ENCODE measurements at places on chromosomes 16 and 17.

DNA sequence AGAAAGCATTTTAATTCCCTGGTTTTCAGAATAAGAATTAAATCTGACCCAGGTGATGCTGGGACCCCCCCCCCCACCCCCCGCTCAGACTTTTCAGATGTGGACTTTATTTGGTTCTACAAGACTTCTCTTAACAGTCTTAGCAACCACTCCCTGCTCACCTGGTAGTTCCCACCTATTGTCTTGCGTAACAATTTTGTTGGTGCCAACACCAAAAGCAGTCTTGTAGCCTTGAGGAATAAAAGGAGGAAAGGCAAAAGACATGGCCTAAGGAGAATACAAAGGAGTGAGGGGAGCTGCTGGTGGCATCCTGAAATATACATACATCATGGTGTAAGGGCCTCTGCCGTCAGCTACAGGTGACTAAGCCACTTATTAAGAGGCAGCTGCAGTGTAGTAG, 5.0 kb downstream of the TTLL6 start:
- no peak for DNase-seq

DNA sequence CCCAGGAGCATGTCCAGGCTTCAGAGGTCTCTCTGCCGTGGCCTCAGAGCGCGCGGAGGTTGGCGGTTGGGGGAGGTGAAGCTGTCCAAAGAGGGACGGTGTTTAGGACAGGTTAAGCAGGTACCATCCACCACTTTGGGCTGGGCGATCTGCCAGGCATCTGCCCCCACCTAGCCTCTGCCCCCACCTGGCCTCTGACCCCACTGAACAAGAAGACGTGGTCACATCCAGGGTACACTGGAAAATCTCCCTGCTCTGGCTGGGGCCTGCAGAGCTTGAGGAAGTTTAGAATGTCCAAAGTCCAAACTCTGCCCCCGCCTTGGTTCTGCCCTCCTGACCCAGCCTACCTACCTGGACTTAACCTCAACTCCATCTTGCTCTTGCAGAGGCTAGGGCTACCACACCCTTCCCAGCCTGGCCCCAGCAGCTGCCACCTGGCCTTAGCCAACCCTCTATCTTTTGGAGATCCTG, 1.6 kb downstream of the ITGA3 start:
- DNase-seq, result no peak

DNA sequence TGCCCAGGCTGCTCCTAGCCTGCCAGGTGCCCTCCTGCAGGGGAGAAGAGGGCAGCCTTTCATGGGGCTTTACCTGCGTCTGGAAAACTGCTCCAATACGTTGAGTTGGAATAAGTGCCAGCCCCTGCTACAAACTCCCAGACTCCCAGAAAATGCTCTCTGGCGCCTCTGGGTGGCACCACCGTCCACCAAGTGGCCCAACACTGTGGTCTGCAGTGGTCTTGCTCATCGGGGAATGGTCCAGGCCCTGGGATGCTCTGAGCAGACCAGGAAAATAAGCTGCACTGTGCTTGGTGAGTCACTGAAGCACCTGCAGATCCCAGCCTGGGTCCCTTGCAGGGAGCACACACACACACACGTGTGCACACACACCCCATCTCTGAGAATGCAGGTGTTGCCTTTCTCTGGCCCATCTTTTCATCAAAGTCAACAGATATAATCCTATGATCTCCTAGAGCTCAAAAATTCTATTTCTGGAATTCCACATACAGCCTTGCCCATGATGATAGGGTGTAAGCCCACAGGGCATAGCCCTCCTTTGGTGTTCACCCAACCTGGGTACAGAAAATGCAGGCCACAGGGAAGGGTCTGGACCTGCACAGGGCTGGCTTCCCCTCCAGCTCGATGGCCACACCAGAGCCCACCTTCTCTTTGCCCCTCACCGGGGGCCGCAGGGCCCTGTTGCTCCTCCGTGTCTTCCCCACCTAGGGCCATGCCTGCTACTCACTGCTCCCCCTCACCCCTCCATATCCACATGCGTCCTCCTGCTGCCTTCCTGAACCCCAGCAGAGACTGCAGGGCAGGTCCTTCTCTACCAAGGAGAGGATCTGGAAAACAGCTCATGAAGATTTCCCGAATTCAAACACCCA, 20.5 kb downstream of the CDIP1 start:
- DNase-seq, result no peak

DNA sequence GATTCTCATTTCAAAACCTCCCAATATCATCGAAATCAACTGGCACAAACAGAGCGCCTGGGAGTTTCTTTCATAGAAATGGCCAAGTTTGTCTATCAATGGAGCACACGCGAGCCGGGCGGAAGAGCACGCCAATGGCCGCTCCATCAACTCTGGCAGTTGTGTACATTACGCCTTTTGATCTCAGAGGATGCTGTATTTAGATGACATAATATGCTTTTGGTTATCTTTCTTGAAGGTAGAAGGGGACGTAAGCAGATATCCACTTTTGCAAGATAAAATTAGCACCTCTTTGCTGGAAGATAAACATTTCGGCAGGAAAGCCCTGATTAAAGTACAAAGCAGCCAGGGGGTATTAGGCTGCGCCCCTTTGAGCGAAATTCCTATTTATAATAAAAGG, 287.4 kb downstream of the IRF8 start:
- no peak for DNase-seq

GRCh38 chr16:50702725-50703124, 9.3 kb downstream of the NOD2 start:
- DNase-seq, result no peak

GRCh38 chr17:42055027-42055426, 4.6 kb upstream of the C17orf113 start:
- no peak for DNase-seq

DNA sequence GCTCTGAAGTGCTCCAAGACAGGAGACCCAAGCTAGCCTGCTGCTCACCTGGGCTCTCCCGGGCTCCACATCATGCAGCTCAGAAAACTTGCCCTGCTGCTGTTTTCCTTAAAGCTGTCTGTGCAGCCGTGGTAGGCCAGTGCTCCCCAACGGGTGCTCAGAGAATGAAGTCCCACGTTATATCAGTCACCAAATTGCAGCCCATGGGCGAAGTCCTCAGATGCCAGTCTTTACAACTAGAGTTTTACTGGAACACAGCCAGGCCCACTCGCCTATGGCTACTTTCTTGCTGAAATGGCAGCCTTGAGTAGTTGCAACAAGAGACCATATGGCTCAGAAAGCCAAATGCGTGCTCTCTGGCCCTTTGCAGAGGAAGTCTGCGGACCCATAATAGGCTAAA, 6.3 kb downstream of the CREBBP start:
- DNase-seq, result no peak

- DNase-seq, result no peak
Measured at GRCh38 chr16:70750893-70751467, 50.0 kb downstream of the VAC14 start.

GRCh38 chr17:28385037-28385400, 13.5 kb downstream of the SARM1 start:
- no peak for DNase-seq

DNA sequence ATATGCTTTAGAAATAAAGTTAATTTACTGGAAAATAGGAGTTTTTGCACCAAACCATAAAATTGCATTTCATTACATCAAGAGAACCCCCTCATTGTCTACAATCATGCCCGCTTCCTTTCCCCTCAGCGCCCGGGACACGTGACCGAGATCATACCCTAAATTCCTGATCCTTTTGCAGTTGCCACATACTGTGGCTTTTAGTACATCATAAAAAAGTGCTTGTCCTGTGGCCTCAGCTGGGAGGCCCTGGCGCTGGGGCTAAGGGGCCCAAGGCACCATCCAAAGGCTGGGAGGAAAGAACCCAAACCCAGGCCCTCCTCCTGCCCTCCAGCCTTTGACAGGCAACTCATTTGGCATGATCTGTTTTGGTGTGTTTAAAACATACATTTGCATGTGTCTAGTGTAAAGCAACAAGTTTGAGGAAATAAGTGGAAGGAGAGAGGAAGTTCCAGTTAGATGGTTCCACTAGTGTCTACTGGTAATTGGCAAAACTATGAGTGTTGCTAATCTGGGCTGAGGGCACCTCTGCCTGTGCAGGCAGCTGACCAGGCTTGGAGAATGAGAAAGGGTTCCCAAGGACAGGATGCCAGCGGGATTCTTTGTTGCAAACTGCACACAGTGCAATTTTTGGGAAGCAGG, 6.0 kb downstream of the CDK5R1 start:
- DNase-seq, result no peak

DNA sequence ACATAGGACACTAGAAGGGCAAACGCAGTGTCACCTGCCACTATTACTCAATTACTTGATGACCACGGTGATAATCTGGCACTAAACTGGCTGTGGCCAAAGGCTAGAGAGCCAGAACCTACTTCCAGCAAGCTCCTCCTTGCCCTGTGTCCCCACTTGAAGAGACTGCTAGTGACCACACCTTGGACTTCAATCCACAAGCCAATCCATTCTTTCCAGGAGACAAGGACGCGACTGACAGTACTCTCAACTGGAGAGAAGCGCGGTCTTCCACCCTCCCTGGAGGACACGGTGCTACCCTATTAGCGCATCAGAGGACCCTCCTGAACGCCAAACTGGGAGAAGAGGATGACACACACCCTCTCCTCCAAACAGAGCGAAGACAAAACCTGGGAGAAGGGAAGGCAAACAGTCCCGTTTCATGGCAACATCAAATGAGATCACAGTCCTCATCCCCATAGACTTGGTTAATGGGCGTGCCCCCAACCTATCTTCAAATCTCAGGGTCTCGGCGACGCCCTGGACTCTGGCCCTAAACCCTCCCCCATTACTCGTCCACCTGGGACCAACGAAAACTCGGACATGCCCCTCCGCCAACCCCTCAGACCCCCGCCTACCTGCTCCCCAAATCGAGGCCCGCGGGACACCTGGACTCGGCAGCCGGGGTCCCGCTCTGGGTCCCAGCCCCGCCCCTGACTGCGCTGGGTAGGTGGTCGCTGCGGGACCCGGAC, 508 bp downstream of the FLCN start:
- DNase-seq, result no peak

DNA sequence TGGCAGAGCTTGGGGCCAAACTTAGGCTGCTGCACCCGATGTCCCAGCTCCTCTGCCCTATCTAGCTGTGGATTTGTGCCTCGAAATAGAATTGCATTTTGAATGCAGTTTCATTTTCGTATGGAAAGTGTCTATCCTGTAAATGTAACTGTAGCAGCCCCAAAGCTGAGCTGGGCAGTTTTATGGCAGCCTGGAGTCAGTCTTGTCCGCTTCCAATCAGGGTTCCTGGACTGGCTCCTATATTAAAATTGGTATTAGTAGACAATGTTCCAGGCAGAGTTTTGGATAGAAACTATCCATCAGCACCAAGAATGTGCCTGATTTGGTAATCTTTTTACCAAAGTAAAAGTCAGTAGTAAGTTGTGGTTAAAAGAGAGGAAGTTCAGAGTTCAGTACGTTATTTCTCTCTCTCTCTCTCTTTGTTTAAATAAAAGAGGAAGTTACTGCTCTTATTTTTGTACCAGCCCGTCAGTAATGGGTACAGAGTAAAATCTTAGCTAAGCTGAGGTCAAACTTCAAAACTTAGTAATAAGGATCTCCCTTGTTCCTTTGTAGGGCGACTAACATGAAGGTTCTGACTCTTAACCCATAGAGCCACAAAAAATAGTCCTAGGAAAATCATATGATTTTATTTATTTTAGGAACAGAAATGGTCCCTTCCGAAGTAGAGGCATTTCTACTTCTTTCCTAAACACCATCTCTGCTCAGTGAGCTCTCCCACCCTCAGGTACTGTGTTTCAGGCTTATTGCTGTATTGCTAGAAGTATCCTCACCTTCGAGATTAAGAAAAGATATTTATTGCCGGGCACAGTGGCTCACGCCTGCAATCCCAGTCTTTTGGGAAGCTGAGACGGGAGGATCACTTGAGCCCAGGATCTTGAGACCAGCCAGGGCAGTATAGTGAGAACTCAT, 28.0 kb downstream of the PRKCB start:
- DNase-seq, result no peak

DNA sequence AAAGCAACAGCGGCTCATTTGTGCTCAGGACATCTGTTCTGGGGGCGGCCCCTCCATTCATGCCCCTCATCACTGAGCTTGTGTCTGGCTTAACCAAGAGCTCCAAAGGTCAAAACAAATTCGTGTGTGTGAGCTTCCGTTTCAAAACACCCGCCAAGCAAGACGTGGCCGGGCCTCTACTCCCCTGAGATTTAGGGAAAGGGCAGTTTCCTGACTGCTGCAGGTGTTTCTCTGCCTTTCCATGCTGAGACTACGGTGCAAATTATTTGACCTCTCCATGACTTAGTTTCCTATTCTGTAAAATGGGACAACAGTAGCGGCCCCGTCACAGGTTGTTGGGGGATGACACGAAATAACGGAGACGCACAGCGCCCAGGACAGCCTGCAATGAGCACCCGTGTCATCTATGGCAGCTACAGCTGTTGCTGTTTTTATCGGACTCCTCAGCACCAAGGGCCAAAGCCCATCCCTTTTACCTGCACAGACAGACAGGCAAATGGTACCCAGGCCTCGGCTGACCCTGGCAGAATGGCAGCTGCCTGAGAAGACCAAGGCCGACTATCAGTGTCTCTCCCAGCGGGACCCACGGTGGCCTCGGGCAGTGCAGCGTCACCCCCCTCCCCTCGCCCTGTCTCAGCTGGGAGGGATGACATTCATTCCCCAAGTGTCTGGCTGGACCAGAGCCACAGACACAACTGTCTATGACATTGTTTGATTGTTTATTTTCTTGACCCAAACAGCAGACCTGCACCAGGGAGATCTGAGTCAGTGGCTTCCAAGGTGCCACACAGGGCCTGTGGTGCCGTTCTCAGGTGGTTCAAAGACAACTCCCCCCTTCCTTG, 50.7 kb upstream of the DOC2B start:
- no peak for DNase-seq

DNA sequence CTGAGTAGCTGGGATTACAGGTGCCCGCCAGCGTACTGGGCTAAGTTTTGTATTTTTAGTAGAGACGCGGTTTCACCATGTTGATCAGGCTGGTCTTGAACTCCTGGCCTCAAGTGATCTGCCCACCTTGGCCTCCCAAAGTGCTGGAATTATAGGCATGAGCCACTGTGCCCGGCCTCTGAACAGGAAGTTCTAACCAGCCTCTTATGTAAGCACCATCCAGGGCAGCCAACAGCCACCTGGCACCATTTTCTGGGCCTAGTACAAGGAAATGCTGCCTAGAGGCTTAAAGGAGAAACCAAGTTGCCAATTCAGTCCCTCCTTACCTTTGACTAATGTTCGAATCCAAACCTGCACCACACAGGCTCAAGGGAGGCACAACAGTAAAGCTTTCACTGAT, 8.5 kb upstream of the SLC39A11 start:
- no peak for DNase-seq

DNA sequence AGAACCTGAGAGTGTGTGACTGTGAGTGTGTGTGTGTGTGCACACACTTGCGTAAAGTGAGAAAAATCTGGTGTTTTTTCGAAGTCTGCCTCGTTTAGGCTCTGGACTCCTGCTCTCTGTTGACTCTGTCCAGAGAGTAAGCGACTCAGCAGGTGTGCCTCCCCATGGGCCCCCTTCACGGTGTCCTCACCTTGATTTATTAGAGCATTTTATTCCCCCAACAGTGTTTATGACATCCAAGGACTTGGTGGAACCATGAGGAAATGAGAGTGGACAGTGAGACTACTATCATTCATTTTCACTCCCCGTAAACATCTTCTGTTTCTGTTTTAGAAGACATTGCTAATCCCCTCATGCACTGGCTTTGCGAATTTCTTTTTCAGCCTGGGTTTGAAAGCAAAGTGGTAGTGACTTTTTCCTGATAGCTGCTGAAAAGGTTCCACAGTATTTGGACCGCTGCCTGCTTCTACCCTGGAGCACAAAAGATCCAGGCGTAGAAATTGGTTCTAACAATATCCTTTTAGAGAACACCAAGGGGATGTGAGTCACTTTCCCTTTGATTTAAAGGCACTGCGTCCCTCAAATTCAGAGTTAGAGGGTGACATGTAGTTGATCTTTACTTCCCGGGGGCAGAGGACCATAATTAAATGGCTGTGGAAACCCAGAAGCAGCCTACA, 218.2 kb downstream of the WWOX start:
- no peak for DNase-seq

Data from left renal pelvis (tissue), 4 donors.